ENCODE measurements at places on chromosomes 2 and 18.

- no peak for DNase-seq
Measured at GRCh38 chr2:75587954-75588587, 27.3 kb upstream of the EVA1A start.

DNA sequence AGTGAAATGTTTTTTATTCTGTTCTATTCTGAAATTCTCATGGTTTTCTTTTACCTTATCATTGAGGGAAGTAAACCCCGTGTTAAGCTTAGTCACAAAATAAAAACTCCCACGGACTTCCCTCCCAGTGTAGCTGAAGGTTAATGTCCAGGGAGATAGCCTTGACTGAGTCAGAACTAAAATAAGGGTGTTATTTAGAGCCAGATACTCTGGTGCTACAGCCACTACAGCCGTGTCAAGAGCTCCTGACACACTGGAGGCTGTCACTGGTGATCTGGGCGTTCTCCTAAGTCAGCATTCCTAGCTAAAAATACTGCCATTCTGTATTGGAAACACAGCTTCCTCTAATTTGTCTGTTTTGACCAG, 82.0 kb upstream of the RANBP2 start:
- DNase-seq, result no peak

- DNase-seq, result no peak
Measured at GRCh38 chr18:10301831-10302483, 152.5 kb upstream of the APCDD1 start.

- DNase-seq, result no peak
Measured at GRCh38 chr2:175807031-175807873, 194.8 kb downstream of the LNPK start.

Data from T-helper 17 cell (primary cell).